Omental fat pad (tissue), 4 donors: ENCODE measurements at places on chromosomes 13 and 19. TPM values are rescaled to one million over a fixed set of nuclear protein-coding genes. Genes with fewer than 3 reads are reported as not detected.

DNA sequence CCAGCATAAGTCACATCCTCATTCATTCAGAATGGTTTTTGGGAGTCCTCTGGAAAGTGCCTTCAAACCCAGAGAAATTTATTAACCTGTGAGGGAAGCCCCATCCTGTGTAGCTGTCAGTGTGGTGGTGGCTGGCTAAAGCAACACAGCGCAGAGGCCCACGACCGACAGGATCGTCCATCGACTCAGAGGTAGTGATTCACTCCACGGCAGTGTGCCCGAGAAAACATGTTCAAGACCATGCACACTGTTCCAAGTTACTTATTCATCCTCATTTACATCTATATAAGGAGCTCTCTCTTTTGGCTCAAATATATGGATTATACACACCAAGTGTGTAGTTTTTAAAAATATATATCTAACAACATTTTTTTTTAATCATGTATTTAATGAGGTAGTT, 96.3 kb upstream of the SLC15A1 start:
- DNase-seq: no peak

DNA sequence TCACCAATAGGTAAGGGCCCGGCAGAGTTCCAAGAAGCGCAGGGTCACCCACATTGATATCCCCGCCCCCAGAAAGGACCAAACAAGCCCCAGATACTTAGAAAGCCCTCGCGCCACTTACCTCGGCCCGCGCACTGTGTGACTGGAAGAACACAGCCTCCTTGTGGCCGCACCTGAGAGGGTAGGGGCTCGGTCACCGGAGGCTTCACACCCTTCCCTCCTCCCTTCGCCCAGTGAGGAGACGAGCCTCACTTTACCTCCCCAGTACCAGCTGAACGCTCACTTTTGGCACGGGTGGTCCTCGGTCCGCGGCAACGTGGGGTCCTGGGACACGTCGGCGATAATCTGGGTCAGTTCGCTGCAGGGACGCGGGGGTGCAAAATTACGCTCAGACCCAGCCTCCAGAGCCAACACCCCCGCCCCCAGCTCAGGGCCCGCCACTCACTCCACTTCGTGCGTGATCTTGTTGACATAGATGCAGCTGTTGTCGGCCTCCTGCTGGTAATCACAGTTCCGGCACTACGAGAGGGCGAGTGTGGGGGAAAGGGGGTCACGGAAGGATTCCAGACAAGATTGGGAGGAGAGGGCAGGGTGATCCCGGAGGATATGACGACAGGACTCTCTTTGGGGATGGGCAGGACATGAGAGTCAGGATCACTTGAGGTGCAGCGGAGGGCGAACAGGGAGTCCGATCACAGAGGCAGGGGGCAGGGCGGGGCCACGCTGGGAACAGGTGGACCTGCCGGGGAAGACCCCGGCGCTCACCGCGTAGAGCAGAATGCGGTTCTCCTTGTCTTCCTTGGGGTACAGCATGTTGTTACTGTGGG, 568 bp downstream of the POLR2I start:
- no peak for DNase-seq

DNA sequence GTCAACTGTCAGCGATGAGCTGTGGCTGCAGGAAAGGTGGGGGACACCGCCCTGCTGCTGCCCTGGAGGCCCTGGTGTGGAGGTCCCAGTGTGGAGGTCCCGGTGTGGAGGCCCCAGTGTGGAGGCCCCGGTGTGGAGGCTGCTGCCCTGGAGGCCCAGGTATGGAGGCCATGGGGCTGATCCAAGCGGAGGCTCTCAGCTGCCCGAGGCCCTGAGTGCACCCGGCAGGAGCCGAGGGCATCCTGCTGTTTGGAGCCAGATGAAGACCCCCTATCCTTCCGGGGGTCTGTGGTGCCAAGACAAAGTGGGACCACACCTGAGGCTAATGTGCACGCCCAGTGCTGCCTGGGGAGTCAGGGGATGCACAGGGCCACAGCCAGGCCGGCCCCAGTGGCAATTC, 210.4 kb upstream of the SOX1 start:
- no peak for DNase-seq

GRCh38 chr13:29456419-29456818, 139.1 kb downstream of the SLC7A1 start:
- no peak for DNase-seq

DNA sequence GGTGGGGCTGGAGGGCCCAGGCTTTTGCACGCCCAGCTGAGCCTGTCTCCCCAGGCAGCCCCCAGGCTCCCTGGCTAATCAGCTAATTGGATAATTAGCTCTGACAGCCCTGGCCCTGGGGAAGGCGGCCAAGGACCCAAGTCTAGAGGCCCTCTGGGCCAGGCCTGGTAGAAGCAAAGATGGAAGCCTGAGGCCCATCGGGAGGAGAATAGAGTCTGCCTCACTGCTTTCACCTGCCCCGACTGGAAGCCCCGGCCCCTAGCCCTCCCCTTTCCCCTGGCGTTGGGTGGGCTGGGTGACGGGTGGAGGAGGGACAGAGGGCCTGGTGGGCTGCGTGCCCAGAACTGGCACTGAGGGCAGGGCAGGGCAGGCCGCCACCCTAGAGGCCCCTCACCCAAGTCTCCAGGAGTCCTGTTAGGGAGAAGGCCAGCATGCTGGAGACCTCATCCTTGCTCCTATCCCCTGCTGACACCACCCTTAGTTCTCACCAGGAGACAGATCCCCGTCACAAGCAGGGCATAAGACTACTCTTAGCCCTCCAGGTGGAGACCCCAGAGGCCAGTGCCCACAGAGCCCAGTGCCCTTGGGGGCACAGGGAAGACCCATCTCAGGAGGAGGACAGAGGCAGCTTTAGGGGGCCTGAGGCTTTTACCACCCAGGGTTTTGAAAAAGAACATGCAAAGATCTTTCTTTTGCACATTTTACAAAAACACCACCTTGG, 12.0 kb downstream of the LYL1 start:
- DNase-seq: no peak

DNA sequence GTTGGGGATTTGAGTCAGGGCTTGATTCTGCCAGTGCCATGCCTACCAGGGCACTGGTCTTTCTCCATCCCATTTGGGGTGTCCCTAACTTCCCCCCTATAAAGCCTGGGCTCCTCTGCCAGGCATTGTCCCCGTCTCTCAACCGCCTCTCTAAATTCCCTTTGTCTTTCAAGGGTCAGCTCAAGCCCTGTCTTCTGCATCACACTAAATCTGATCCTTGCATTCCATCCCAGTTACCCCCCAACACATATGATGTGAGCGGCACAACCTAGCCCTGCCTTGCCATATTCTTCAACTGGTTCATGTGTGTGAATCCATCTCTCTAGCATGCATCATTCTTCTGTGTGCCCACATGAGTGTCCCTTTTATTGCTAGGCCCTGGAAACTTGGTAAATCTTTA, 480.9 kb downstream of the ZNF536 start:
- DNase-seq: no peak

DNA sequence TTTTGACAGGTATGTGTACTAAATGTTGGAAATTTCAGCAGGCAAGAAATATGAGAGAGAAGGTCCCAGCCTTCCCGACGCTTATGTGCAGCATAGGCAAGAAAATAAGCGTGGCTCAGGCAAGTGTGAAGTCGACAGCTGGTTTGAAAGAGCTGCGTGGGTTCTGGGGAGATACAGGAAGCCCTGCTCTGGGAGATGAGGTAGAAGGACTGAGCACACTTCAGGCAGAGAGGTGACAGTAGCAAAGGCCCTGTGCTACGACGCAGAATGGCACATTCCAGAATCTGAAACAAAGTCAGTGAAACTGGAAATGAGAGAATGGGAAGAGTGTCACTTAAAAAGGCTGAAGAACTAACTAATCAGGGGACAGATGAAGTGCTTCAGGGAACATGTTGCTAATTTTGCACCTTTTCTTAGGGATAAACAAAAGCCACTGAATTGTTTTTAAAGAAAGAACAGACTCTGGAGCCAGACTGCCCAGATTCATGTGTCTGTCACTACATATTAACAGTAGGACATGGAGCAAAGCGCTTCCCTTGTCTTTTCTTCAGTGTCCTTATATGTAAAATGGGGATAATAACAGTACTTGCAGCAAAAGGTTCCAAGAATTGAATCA, 160.1 kb downstream of the SPRY2 start:
- no peak for DNase-seq

DNA sequence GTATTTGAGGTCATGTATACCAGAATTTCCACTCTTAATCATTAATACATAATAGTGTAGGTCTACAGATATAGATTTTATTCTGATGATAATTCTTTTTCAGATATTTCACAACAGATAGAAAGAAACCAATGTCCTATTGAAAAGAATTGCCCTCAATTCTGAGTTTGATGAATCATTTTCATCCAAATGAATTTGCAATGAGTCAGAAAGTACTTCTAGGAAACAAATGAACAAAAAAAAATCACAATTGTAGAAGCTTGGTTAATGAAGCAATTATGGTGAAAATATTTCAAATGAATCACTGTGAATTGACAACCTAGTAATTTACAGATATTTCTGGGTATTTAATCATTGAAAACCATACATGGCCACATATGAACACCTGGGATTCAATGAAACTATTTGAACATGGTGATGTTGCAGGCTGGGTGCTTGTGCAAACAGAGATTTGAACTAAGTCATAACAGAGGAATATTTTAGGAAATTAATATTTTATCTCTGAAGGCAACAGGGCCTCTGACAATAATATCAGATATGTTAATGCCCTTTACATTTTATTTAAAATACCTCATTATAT, 360.9 kb downstream of the SLITRK5 start:
- DNase-seq: no peak

- DNase-seq: no peak
Observed at GRCh38 chr13:77714119-77714755, 16.8 kb downstream of the SLAIN1 start.

DNA sequence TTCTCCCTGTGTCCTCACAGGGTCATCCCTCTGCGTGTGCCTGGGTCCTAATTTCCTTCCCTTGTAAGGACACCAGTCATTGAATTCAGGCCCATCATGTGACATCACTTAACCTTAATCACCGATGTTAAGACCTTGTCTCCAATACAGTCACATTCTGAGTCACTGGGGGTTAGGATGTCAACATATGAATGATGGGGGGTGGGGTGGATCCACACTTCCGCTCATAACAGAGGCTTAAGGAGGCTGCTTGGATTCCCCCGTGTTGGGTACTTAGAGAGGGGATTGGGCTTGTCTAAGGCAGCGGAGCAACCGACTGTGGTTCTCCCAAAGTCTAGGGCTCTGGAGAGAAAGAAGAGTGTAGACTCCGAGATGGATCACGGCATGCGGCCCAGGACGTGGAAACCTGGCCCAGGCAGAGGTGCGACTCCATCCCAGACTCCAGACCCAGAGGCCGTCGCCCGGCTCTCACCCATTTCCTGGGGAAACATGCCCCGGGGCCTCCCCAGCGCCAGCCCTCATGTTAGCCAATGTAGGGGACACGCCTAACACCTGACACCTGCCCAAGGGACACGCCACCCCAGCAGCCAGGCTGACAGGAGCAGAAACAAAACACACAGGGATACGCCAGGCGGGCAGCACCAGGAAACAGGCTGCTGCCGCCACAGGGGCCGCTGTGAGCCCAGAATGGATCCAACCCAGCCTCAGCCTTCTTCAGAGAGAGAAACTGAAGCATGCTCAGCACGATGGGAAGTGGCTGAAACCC, 17.1 kb upstream of the IGLON5 start:
- no peak for DNase-seq

The HSPB6 gene
- 145 TPM for total RNA-seq

The NCR1 gene
- total RNA-seq: not detected

The SHD gene
- total RNA-seq: 0.19 TPM

The DIRAS1 gene
- 4.8 TPM for total RNA-seq

The FGF21 gene
- not detected for total RNA-seq

The TNFSF9 gene
- total RNA-seq: 4.2 TPM
